Cardiac septum (tissue), 1 donor: ENCODE measurements at places on chromosomes 7 and 10. TPM values are rescaled to one million over a fixed set of nuclear protein-coding genes. Genes with fewer than 3 reads are reported as not detected.

- DNase-seq = no peak
Measured at GRCh38 chr7:91945476-91945875, 4.8 kb downstream of the AKAP9 start.

GRCh38 chr10:72712136-72712535 is 20.2 kb downstream of the MCU start:
- DNase-seq = no peak

- no peak for DNase-seq
Measured at GRCh38 chr10:57992321-57993077, 275.2 kb downstream of the IPMK start.

DNA sequence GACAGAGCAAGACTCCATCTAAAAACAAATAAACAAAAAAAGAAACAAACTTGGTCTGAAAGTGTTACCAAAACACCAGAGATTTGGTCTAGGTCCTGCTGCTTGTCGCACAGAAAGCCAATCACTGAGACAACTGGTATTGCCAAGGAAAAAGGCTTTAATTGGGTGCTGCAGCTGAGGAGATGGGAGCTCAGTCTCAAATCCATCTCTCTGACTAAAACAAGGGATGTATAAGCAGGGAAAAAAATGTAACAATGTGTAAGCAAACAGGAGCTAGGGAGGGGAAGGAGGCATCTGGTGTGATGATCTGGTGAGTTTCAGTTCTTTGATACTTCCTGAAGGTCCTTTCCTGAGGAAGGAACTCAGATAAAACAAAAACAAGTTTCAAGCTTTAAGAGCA is 8.4 kb upstream of the PDIA4 start:
- DNase-seq = no peak

DNA sequence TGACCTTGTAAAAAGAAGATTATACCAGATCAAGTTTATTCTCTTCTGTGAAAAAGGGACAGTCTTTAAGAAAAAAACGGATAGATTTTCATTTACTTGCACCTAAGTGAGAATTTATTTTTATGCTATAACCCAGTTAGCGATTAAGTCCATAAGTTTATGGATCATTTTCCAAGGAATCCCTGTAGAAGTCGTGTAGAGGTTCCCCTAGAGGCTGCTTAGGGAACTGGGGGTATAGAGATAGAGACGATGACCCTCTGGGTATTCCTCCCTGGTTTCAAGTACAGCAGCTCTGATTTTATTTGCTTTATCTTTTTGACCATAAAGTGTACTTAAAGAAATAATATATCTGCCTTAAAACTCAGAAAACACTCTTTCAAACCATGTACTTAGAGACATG is 648.4 kb upstream of the LRRTM3 start:
- DNase-seq = no peak

Gene LFNG
- 6.2 TPM for total RNA-seq

GRCh38 chr10:109430799-109431198 is 492.5 kb downstream of the XPNPEP1 start:
- DNase-seq = no peak

DNA sequence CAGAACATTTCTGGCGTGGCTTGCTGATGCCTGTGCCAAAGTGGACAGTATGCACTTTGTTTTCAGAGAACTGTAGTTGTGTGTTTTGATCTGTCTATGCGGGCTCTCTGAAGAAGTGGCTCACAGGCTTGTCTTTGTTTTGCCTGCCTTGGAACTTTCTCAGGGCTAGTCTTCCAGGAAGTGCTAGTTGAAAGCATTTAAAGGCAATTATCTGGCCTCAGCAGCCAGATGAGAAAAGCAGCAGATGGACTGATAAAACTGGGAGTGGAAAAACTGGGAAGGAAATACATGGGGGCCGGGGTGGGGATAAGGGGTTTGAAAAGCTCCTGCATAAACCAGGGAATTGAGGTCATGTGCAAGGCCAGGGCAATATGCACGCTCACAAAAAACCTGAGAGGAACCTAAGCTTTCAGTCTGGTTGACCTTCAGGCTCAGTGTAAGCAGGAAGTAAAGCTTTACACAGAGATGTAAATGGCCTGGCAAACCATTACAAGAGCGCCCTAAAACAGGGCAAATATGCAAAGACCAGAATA is 94.5 kb downstream of the ZNF33B start:
- no peak for DNase-seq

Gene NSUN5
- total RNA-seq = 15.5 TPM

- DNase-seq = no peak
Measured at GRCh38 chr7:88147341-88147740, 72.5 kb downstream of the SRI start.

DNA sequence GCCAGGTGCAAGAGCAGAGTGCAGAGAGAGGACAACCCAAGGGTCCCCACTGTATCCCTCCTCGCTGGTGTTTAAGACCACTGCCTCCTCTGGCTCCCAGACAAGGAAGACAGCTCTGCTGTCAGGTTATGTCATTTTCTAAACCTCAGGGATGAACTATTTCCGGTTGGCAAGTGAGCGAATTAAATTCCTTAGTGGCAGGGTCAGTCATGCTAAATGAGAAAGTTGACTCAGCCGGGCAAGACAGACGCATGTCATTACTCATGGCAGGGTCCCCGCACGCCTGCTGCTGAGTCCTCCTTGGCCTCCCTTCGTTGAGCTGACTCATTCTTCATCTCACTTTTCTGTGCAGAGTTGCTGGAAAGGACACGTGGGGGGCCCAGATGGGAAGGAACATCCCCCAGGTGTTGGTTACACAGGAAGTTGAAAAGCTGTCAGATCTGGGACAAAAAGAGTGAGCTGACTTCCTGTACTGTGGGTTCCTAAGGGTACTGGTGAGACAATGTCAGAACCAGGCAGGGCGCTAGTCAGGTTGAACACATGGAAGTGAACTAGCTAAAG is 47.1 kb upstream of the UCN3 start:
- no peak for DNase-seq

Gene PHKG1
- 15.3 TPM for total RNA-seq

Gene PTPN20
- 16.3 TPM for total RNA-seq

DNA sequence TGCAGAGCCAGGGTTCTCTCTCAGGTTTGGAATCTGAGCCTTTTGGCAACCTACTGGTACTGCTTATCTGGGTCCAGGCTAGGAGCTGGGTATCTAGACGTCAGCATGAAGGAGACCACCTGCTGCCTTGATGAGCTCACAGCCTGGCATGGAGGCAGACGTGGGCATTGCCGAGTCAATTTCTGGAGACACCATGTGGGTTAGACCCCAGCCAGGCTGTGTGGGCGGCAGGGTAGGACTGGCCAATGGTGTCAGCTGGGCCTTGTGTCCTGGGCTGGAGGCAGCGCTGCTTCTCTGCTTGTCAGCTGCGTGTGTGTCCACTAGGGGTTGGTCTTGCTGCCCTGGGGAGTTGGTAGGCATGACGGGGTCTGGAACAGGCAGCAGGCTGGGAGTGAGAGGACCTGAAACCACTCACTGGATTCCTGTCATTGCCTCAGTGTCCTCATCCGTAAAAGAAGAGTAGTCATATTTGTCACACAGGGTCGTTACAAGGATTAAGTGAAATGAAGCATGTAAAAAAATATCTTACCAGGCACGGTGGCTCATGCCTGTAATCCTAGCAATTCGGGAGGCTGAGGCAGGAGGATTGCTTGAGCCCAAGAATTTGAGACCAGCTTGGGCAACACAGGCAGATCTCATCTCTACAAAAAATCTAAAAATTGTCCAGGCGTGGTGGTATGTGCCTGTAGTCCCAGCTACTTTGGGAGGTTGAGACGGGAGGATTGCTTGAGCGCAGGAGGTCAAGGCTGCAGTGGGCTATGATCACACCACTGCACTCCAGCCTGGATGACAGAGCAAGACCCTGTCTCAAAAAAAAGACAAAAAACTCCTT is 31.7 kb upstream of the ANKRD2 start:
- DNase-seq = peak; percentile 67

Gene ST8SIA6
- total RNA-seq = 6.9 TPM

Gene VPS50
- 14.4 TPM for total RNA-seq

DNA sequence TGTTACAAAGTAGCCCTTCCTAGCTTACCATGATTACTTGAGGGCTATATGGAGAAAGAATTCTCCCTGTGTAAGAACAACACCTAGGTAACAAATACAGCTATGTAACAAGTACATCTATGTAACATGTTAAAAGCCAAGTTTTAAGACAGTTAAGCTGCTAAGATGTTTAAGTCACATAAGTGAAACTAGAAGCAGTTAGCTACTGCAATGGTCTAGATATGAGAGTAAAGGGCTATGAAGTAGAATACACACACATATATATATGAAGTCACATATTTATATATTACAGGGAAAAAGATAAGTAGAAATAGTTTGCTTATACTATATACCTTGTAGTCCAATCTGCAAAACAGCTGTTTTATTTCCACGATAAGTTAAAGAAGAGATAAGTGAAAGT is 14.4 kb downstream of the POT1 start:
- DNase-seq = no peak

Gene PDZD7
- total RNA-seq = 0.40 TPM

Gene HYAL4
- 0.32 TPM for total RNA-seq

Gene HTR7
- 0.16 TPM for total RNA-seq

- no peak for DNase-seq
Measured at GRCh38 chr7:25180592-25180923, 47.7 kb downstream of the NPVF start.

GRCh38 chr10:12418725-12419261 is 69.4 kb downstream of the CAMK1D start:
- no peak for DNase-seq

- DNase-seq = no peak
Measured at GRCh38 chr7:110373859-110374258, 717.1 kb upstream of the LRRN3 start.

Gene CCL24
- total RNA-seq = not detected

DNA sequence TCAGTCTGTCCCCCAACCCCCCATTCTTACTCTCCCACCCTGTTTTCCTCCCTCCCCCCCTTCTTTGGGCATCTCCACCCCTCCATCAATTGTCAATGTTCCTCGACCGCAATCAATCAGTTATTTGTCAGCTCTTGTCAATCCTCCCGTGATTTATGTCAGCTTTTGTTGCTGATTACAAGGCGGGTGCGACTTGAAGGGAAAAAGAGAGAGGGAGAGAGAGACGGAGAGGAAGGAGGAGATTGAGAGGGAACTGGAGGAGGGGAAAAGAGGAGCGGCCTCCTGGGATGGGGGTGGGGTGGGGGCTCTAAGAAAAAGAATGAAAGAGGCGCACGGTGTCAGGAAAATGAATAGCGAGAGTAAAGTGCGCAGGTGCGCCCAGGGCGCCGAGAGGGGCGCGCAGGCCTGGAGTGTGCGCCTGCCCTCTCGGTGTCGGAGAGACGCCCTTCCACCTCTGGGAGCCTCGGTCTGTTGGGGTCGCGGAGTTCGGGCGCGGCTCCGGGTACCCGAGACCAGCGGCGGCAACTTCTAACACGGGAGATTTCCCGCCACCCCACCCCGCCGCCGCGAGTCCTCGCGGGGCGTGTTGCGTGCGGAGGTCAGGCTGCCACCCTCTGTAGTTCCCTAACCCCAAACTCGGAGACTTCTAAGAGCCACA is 1.1 kb upstream of the ZNF503 start:
- no peak for DNase-seq

DNA sequence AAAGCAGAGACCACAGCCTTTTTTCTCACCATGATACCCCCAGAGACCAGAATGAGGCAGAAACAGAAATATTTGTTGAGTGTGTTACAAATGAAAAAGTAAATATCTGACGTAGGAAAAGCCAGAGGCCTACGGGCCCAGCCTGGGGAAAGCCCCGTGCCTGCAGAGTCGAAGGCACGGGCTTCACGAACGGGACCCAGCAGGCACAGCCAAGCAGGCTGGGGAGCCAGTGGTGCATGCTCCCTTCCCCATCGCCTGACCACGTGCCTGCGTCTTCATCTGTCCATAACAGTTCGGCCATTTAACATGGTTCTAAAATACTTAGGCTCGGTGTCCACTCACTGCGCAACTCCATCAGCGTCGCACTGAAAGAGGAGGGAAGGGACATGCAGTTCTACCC is 50.8 kb downstream of the SLIT1 start:
- DNase-seq = peak; percentile 70

GRCh38 chr10:111481261-111481826 is 404.5 kb downstream of the ADRA2A start:
- no peak for DNase-seq

GRCh38 chr10:4344492-4344994 is 481.5 kb upstream of the AKR1E2 start:
- peak; percentile 80 for DNase-seq
